ENCODE measurements at places on chromosomes 3 and 15.

- DNase-seq, result no peak
These were observed 14.4 kb upstream of the KY start for GRCh38 chr3:134665243-134665642.

GRCh38 chr3:12470111-12470510 lies 14.2 kb upstream of the TSEN2 start:
- DNase-seq, result no peak

- no peak for DNase-seq
These were observed 11.7 kb downstream of the RBM5 start for GRCh38 chr3:50100386-50100785.

DNA sequence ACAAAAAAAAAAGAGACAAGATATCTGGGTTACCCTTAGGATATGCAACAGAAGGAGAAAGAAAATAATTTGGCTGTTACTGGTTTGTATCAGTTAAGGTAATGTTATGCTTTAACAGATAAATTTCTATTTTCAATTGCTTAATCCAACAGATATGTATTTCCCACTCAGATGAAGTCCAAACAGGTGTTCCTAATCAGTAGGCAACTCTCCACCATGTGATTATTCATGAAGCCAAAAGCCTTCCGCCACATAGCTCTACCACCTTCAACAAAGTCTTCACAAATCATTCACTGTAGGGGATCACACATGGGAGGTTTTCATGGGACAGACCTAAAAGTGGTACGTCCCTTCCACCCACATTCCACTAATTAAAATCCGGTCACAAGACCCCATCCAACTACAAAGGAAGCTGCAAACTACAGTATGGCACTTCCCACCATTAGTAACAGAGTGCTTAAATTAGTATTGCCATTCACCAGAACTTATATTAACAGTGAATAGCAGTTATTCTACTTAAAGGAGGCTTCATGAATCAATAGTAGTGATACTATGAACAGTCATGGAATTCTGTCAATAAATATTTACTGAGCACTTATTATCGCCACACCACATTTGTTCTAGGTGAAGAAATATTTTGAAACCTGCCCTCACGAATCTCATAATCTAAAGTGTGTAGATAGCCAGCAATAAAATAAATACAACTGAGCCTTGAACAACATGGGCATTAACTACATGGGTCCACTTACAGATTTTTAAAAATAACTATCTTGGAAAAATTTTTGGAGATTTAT lies 66.5 kb downstream of the SFMBT1 start:
- no peak for DNase-seq

DNA sequence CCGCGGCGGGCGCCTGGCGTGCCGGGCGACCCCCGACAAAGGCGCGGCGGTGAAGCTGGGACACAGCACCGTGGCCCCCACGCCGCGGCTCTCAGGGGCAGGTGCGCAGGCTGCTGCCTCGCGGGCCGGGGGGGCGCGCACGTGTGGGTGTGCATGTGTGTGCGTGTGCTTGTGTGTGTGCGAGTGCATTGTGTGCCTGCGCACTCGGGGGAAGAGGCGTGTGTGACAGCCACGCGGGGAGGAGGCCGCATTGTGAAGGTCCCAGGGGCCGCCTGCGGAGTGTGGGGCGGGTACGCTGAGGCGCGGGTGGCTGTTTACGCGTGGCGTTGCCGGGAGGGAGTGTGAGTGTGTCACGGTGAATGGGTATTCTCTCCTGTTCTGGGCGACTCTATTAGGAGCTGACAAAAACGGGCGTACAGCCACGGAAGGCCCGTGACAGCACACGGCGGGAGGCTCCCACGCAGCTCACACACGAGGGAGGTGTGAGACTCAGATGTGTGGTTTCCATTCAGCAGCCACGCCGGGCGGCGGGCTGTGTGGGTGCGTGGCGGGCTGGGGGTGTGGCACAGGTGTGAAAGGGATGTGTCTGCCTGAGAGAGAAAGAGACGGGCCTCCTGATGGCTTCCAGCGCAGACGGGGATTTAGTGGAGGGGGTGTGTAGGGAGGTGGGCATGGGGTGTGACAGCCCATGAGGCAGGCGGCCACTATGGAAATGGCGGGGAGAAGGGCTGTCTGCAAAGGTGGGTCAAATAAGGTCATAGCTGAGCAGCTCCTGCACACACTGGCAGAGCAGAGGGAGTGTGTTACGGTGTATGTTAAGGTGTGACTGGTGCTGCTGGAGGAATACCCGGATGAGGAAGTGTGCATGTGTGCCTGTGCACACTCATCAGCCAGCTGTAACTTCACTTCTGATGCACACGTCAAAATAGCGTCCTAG lies 750 bp downstream of the PODXL2 start:
- peak; percentile 14 for DNase-seq

- peak; percentile 47 for DNase-seq
These were observed 220.8 kb upstream of the TPRG1 start for GRCh38 chr3:188950832-188951489.

- DNase-seq, result no peak
These were observed 2.0 kb upstream of the TBL1XR1 start for GRCh38 chr3:177199206-177199760.

DNA sequence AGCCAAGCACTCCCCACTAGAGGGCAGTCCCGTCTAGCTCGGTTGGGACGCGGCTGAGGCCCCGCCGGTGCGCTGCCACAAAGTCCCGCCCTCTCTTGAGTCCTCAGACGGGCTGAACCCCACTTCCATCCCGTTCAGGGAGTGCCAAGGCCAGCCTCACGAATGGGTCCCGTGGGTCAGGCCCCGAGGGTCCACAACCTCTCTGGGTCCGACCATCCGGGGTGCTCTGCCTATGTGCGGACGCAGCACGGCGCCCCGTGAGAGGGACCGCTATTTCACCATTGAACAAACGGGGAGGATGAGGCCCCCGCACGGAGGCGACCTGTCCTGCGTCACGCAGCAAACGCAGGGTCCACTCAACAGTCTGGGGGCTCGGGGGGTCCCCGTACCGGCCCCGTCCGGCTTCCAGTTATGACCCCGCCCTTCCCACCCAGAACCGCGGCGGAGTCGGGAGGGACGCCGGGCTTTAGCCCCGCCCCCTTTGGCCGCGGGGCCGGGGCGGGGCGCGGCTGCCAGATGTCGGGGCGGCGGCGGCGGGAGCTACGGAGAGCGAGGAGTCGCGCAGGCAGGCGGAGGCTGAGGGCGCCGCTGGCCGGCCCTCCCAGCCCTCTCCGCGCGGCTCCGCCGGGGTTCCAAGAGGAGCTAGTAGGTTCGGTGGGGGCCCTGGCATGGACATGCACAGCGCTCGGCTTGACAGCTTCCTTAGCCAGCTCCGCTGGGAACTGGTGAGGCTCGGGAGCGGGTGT lies at the start of gene INKA1:
Gene INKA1 (plus strand): TSS at position 543 of the 746 bp plus-strand sequence. CDS start 132 bp downstream, at position 675.
- peak; percentile 73 for DNase-seq

DNA sequence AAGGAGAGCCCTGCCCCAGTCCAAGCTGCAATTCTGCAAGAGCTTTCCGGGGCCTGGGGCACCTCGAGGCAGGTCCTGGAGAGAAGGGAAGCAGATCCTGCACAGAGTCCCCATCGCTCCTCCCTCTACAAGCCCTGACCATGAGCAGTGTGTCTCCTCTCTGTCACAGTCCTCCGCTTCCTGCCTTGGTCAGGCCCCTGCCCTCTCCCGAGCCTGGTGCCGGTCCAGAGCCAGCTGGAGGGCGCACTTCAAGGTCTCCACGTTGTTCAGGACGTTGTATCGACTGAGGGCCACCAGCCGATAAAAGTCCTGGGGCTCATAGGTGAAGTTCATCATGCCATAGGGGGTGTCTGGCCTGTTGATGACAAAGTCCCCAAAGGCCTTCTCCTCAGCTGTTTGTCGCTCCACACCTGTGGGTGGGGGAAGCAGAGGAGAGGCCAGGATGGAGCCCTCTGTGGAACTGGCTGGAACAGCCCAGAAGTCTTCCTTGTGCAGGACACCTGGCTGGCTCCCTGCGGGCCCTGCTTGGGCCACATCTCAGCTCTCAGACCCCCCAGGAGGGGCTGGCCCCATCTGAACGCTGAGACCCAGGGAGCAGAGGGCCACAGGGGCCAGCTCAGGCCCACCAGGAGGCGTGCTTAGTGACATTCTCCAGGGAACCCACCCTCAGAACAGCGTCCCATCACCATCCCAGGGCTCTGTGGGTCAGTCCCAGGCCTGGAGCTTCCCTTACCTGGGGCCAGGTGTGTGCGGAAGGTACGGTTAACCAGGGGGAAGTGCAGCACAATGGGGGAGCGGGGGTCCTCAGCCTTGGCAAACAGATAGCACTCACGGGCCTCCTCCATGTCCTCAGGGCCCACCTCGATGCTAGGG lies 14.4 kb downstream of the PLA2G4F start:
- no peak for DNase-seq

DNA sequence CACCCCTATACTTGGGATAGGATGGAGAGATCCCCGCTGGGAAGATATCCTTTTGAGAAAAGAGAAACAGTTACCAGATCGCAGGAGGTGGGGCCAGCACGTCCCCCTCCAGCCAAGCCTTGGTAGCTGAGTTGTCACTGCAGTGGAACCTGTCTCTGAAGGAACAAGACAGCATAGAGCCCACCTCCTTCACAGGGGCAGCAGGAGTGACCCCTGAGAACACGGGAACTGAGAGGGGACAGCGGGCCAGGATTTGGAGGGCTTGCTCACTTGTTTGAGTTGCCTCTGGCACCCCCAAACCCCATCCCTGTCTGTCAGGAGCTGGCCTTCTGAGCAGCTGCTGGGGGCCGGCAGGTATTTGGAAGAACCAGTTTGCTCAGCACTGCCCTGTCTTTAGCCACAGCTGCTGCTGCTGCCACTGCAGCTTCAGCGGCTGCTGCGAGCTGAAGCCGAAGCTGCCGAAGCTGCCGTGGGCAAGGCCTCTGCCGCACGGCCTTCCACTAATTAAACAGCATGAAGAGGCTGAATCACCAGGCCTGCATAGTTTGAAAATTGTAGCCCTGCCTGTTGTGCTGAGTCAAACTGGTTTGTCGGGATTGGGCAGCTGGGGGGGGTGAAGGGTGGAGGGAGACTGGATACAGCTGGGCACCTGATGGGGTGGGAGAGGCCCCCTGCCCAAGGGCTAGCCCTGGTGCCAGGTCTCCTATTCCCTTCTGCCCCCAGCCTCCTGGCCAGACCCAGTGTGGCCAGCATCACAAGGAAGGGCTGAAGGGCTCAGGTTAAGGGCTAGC lies 4.0 kb downstream of the EPHB3 start:
- DNase-seq, result no peak

GRCh38 chr15:82543160-82543559 lies 2.9 kb upstream of the RPS17 start:
- no peak for DNase-seq

DNA sequence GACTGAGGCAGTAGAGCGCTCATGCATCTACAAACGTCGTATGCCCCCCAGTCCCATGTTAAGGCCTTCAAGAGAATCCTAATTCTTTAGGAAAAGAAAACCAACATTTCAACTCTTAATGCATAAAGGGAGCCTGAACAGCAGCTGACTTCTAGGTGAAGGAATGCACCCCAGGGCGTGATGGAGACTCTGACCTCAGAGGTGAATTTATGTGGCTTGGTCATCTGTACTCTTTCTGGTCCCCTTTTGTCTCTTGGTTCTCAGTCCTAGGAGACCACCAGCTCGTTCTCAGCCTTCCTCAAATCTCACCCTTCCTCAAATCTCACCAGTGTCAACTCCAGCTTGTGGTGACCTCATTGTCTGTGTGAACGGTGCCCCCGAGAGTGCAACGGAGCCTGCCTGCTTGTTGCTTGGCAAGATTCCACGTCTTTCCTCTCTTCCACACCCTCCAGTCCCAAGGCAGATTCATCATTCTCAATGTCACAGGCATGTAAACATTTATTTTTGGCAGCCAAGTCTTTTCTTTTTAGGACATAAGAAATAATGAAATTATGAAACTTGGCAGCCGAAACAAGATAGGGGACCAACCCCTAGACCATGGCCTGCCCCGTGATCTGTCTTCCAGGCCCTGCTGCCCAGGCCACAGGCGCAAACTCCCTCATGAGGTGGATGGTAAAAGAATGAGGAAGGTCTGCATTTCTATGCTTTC lies 166.2 kb downstream of the ADAMTS17 start:
- no peak for DNase-seq

- DNase-seq, result no peak
These were observed 361.1 kb upstream of the CDIN1 start for GRCh38 chr15:36218322-36218721.

DNA sequence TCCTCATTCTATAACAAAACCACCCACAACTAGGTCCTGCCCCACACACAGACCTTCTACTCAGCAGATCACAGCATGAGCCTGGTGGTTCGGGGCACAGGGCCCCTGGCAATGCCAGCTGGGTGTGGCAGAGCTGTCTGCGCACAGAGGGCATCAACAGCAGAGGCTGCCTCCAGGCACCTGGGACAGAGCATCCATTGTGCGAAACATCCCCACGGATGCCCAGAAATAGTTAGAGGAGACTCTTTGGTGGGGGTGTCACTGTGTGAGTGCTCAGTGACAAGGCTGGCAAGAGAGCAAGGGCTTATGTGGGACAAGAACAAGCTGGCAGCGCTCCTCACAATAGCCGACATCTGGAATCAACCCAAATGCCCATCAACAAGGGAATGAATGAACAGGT lies 487.4 kb upstream of the PROK2 start:
- DNase-seq, result no peak

DNA sequence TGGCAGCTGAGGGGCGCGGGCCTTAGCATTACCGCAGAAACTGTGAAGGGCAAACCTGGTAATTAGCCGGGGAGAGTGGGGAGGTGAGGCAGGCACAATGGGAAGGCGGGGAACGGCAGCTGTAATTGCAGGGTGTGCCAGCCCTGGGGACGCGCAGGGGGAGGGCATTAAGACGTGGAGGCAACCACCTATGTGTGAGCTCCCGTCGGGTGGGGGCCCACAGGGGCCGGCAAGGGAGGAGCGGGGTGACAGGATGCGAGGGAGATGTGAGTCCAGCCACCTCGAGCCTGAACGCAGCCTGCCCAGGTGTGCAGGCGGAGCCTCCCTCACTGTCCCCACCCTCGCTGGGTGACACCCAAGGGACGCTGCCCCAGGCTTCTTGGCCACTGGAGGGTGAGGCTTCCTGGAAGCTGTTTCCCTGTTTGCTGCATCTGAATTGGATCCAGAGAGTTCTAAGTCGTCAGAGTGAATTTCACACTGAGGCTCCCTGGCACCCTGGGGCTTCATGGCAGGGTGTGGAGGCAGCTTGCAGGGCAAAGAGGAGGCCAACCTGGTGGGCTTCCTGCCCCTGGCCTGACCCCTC lies 130.6 kb upstream of the MEF2A start:
- DNase-seq, result no peak

DNA sequence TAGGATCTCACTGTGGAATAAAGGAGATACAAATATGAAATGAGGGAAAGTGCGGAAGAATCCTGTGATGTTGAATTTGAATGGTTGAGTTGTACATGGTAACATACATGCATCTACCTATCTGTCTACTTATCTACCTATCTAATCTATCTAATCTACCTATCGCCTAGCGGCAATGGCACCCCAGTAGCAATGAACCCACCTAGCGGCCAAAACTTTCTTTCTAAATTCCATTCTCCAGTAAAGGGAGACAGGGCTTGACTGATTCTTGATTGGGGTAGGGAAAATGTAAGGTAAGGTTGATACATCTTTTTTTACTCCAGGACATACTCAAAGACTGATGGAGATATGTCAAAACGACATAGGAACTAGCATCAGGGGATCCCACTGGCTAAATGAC lies 345.0 kb downstream of the FHIT start:
- DNase-seq, result no peak

DNA sequence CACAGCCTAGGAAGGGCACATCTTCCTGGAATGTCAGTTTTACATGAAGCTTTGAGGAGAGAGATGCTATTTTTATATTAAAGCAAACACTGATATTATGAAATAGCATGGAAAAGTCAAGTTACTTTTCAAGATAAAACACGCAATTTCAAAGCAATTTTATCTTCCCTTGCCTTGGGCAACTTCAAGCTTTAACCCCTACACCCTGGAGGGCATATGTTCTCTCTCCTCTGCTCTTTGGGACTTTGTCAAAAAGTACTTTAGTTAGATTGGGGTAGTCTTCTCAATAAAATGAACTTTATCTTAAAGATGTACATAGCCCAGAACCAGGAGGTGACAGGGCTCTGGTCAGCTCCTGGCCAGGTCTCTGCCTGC lies 86.9 kb upstream of the PLXNA1 start:
- no peak for DNase-seq
